Activated T-cell treated with anti-CD3 and anti-CD28 coated beads for 24 hours (primary cell): ENCODE measurements at places on chromosomes 11 and 22.

DNA sequence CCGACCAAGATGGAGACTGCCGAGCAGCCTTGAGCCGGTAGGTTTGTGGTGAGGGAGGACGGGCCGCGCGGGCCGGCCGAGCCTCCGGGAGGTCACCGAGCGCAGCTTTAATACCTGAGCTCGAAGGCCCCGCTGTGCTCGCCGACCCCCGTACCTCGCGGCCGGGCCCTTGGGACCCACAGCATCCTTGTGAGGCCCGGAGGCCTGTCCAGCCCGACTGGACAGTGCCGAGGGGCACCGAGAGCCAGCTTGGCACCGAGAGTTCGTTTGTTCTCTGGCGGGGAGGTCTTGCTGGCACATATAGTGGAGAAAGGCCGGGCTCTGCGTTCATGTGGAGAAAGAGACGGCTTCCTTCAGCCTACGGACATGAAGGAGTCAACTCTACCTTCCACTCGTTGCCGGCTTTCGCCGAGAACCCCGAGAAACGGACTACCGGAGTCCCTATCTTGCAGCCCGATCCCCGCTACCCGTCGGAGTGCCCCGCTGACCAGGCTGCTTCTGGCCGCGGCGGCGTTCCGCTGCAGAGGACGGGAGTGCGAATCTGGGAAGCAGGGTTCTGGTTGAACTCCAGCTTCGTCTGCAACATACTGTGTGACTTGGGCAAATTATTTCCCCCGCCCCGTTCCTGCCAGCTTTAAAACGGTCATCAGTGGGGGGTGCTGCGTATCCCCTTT is 349 bp downstream of the TSSC4 start:
- no peak for DNase-seq

- no peak for DNase-seq
These were observed 16.2 kb downstream of the ARHGEF12 start for GRCh38 chr11:120352405-120352804.

DNA sequence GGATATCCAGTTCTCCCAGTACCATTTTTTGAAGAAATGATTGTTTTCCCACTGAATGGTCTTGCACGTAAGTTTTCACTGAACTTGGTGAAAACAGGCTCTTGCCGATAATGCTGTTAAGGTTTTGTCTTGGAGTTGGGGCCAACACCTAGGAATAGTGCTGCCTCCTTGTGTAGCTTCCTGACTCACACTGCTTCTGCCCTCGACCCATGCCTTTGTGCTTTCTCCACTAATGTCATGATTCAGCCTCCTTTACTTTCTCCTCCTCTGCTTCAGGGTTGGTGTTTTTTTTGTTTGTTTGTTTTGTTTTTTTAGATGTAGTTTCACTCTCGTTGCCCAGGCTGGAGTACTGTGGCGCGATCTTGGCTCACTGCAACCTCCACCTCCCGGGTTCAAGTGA is 30.2 kb downstream of the SLC5A1 start:
- DNase-seq = no peak

- no peak for DNase-seq
These were observed 12.5 kb downstream of the TMEM258 start for GRCh38 chr11:61779666-61780525.

GRCh38 chr11:118366287-118366686 is 6.9 kb downstream of the UBE4A start:
- no peak for DNase-seq

GRCh38 chr22:44180706-44181032 is at the start of gene PARVG:
TSS of gene PARVG (plus strand) at chr22:44180925. CDS start at chr22:44183330, 2,405 bp downstream.
- DNase-seq = no peak

DNA sequence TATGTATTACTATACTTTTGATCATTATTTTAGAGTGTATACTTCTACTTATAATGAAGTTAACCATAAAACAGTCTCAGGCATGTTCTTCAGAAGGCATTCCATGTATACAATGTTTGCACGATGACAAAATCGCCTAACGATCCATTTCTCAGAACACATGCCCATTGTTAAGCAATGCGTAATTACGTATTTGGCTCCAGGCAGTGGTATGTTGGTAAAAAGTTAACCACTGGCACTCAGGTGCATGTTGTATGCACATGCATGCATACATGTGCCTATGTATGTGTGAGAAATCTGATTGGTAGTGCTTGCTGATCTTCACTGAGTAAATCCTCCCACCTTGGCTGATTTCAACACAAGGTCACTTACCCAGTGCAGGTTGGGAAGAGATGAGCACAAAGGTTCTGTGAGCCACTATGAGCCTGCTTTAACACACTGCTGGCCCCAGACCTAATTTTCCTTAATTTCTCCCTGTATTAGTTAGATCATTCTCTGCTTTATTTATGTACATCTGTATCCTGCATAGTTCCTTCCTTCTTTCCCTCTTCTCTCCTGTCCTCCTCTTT is 164.6 kb downstream of the ARHGAP42 start:
- DNase-seq = no peak
